T-helper 17 cell (primary cell): ENCODE measurements at places on chromosomes 7 and 10.

- no peak for DNase-seq
Measured at GRCh38 chr10:24419066-24419465, 210.1 kb downstream of the KIAA1217 start.

- DNase-seq, result no peak
Measured at GRCh38 chr10:71649631-71650030, 69.9 kb downstream of the C10orf105 start.

- DNase-seq, result no peak
Measured at GRCh38 chr10:84820120-84820519, 491.7 kb downstream of the CCSER2 start.

DNA sequence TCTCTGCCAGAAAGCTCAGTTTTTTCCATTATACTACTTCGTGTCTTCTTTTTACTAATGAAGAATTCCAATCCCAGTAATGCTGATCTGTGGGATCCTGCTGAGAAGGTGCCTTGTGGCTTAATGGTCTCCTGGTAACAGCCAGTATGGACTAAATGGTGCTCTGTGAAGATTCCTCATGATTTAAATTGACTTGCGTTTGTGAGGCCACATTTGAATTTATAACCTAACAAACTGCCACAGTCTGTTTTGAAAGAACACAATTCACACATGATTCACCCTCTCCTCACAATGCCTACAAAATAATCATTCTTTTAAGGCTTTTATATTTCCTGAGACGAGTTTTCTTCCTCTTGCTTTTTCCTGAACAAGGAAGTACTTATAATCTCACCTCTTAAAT is 140.0 kb downstream of the MBL2 start:
- DNase-seq, result no peak

GRCh38 chr7:88302486-88302885 is 4.2 kb downstream of the STEAP4 start:
- no peak for DNase-seq

- DNase-seq, result no peak
Measured at GRCh38 chr10:90890347-90890746, 18.6 kb downstream of the RPP30 start.

DNA sequence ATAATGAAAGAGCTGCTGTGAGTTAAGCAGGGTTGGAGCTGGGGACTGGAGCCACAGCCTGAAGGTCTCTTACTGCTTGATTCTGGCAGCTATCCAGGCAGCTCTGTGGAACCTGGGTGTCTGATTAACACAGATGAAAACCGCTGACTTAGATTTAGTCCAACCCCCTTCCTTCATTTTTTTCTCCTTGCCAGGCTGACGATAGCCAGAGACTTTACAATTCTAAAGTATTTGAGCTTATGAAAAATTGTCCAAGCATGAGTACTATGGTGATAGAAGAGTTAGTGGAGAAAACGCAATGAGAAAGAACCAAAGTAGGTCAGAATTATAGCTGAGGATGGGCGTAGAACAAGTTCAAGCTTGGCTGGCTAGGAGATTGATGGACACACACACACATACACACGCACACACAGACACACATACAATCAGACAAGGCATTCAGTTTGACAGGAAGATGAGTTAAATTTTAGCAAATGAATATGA is 13.5 kb upstream of the GPR85 start:
- DNase-seq, result no peak

DNA sequence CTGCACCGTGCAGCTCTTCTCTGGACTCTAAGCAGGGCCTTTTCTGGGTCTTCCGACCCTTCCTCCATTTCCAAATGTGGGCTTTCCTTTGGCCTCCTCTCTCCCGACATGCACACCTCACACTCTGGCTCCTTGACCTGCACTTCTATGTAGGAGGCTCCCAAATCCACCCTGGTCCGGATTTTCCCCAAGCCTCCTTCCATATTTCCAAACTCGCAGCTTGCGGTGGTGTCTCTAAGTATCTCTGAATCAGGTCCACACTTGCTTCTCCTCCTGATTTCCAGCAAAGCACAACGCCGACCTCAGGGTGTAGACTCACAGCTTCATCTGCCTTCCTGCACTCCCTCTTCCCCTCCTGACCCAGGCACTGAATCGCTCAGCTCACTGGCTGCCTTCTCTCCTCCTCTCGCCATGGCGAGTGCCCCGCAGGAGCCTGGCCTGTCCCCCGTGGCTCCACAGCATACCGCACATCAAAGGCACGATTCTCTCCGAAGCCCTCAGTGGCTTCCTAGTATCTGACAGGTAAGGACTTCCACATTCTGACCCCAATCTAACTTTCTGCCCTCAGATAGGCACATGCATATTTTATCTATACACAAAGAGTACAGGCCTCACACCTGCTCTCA is 27.8 kb downstream of the DIP2C start:
- no peak for DNase-seq

GRCh38 chr10:68899186-68899745 is 1.8 kb upstream of the DDX50 start:
- DNase-seq, result no peak

GRCh38 chr10:126663328-126663727 is 7.2 kb downstream of the C10orf90 start:
- no peak for DNase-seq

DNA sequence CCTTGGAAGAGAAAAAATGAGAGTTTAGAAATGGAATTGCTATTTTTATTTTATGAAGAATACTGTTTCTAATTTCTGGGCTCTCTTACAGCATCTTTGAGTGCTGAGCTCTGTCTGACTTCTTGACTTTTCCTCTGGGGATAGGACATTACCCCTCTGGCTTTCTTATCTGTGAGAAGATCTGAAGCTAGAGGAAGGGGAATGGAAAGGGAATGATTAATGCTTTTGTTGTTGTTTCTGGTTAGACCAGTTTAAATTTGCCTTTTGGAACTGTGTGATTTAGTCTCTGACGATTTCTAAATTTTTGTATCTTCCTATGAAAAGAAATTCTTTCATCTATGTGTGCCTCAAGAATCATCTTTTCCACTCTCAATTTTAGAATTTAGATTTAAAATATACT is 811.4 kb downstream of the REEP3 start:
- no peak for DNase-seq

DNA sequence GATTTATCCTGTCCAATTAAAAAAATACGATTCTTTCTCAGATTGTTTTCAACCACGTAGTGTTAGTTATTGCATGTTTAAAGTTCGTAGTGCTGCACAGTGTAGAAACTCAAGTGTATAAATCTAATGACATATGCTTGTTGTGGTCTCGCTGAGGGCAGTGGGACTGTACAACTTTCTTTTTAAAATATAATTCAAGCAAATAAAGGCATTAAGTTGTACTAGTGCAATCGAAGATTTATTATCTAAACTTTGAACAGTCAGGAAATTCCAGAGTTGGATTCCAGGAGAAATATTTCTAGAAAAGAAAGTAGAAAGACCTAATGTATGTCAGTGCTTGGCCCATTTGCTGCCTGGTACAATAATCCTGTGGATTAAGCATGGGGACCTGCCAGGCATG is 124.1 kb upstream of the HPS1 start:
- no peak for DNase-seq

DNA sequence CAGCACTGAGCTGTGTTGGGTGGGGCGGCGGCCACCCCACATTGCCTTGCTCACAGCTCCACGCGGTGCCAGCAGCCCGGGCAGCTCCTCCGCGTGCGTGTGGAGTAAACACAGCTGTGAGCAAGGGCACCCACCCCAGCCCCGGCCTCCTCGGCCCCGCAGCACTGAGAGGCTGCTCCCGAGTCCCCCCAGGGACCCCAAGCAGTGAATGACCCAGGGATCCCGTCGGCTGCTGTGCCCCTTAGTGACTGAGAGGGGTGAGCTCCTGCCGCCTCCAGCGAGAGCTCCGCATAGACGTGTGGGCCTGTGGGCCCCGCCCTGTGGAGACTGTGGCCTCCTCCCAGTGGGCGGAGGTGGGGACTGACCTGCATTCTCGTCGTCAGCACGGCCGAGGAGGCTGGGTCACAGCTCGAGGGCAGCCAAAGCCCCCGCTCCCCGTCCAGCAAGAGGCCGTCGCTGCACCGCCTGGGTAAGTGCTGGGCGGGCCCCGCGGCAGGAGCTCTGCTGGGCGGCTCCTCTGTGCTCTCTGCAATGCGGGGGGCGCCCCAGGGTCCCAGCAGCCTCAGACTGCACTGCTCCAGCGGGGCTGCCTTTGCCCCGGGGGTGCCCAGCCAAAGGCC is 29.9 kb upstream of the UTF1 start:
- DNase-seq, result no peak

DNA sequence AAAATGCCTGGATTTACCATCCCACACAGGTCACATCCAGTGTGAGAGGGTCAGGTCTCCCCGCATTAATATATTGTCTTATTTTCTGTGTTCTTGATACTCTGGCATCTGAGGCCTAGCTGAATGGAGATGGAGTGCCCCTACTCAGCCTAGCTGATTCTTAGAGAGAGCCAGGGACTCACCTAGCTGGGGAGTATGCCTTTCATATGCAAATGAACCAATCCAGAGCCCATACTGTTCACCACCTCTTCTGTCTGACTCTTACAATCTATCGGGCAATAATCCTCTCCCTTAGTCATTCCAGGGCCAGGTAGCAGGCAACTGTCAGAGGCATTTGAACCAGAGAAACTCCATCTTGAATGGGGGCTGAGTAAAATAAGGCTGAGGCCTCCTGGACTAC is 46.3 kb downstream of the LBX1 start:
- no peak for DNase-seq

- no peak for DNase-seq
Measured at GRCh38 chr10:59601985-59602384, 107.7 kb downstream of the SLC16A9 start.
